ENCODE measurements at places on chromosomes 2 and 18.

- no peak for DNase-seq
Observed at GRCh38 chr18:34694591-34695165, 15.4 kb upstream of the DTNA start.

DNA sequence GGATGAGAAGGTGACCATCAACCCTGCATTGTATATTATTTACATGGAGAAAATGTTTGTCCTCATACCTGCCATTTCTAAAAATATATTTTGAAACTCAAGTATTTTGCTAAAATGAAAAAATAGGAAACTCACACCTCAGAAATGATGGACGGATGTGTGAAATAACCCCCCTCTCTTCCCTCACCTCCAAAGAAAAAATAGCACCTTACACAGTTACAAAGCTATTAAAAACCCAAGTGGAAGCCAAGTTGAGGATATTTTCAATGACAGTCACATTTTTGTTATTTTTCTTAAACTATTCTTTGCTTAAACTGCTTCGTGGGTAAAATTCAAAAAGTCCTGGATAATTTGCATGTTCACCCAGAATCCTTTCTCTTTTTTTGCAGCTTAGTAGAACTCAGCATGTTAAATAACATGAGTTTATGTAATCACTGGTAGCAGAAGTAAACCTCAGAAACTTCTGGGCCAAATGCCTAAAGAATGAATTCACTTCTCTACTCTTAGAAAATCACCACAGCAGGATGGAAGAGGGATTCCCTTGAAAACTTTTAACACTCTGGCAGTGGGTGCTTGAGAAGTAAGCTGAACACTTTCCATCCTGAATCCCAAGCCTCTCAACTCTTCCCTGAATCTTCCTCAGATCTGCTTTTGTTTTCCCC is 768 bp downstream of the DSC1 start:
- DNase-seq = no peak

DNA sequence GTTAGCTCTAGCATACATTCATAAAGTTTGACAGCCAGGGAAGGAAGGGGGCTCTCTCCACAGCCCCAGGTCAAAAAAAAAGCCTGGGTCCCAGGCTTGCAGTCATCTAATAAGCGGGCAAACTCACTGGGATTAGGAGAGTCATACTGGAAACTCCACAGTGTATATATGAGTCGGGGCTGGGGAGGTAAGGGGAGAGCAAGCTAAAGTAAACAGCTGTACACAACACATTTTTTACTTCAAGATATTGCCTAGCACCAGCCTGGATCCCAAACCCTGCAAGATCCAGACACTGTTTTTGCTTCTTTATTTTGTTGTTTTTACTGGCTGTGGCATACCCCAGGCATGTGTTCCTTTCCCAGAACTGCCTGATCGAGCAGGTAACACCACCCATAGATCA is 291.3 kb upstream of the TANK start:
- no peak for DNase-seq

DNA sequence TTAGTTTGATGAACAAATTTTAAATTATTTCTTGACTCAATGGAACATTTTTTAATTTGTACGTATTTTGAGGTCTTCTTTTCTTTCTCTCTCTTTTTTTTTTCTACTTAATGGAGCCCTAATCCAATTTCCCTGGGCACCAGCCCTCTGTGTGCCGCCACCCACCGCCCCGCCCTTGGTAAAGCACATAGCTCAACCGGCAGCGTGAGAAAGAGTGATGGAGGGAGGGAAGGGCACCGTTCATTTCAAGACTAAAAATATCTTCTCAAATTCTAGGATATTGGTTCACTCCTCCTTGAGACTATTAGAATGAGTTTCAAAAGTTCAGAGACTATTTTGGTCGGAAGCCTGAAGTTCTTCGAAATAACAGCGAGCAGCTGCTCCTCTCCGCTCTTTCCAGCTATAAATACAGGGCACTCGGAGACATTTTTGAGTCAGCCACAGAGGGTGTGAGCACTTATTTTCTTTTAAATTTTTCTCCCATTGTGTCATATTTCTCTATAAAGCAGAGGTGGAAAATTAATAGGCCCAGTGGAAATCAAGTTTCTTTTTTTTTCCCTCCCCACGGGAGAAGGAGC is 731.7 kb upstream of the ID2 start:
- no peak for DNase-seq

GRCh38 chr2:12679550-12680072 is 37.1 kb upstream of the TRIB2 start:
- no peak for DNase-seq

DNA sequence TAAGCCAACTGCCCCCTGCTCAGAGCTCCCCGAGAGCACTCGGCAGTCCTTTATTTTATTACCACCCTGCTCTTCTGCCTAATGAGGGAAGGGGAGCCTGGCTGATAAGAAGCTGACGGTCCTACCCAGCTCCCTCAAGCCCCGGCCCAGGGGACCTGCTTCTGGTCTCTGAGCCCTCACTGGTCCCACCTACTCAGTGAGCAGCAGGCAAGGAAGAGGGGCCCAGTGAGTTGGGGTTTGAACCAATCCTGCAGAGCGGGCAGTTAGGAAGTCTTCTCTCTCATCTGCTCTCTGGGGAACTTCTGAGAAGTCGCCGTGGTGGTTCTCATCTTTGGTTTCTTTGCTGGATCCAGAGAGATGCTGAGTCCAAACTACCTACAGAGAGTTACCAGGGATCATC is 218.9 kb downstream of the NDUFA10 start:
- DNase-seq = no peak

GRCh38 chr2:108491848-108492247 is 42.4 kb upstream of the LIMS1 start:
- DNase-seq = no peak

DNA sequence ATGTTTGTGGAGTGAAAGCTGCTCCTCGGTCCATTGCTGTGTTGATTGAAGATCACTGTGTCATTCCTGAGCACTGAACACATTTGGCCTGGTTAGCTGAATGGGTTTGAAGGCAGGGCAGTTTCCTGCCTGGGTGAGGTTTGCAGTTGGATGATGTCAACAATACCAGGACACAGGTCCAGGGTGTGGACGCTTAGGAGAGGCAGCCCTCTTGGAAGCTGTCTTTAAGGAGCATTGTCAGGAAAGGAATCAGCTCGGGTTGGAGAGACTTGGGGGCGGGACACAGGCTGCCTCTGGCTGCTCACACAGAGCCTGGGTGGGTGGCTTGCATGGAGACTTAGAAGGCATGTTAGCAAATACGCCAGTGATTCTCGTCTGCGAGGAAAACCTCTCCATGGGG is 237.7 kb downstream of the SEPTIN10 start:
- DNase-seq = peak; percentile 23

DNA sequence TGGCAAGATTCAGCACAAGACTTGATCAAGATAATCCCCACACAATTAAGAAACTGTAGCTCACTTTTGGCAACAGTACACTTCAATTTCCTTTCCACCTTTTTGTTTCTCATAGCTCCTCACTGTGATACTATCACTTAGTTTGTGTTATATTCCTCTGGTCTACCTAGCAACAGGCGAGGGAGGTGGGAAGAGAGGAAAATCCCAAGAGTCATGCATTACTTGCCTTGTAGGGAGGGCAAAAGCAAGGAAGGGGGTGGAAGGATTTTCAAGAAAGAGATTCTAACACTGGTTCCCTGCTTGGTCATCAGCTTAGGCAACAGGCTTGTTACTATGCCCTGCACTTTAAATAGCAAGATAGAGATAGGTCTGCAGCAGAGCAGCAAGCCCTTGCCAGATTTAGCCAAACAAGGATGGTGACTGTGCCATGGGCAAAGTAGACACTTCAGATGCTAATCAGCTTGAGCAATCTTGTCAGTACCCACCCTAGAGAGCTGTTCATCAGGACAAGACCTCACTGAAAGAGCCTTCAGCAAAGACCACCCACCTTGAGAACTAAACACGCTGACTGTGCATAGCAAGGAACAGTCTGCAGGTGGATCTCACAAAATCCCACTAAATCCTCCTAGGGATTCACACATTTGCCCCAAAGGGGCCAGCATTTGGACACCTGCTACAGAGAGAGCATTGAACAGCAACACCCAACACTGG is 134.6 kb downstream of the MBD2 start:
- DNase-seq = no peak

DNA sequence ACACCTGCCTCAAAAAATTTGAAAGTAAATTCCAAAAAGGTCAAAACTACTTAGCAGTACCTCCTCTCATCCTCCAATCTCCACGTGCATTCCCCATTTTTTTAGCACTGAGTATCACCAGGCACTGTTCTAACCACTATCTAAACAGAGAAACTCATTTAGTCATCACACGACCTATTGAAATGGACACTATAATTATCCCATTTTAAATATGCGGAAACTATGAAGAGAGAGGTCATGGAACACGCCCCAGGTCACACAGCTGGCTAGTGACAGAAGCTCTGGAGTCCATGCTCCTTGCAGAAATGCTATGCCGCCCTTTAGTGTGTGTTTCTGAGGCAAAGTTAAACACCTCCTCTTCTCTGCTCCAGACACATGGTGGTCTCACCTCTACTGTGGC is 99.5 kb downstream of the CABYR start:
- no peak for DNase-seq

DNA sequence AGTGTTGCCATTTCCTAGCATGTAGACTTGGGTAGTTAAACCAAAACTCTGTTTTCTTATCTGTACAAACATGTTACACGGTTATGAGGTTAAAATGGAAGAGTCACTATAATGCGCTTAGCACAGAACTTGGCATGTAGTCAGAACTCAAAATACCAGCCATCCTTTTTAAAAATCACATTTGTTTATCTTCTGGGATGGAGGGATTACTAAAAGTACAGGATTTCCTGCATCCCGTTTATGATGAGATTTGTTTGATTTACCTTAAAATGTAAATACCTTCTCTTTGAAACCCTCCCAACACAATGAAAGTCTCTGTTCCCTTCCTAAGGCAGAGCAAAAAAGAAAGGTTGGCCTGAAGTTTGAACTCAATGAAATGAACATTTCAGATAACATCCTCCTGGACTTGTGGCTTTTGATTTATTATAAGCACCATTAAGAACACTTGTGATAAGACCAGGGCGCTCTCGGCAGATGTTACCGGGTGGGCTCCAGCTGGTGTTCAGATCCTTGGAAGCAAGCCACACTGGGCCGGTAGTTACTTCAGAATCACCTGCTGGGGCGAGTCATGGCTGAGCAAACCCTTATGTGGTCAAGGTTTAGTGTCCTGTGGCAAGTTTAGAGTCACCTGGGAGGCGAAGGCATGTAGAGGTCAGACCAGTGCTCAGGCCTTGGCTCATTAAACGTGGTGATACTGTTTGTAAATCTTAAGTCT is 105.7 kb downstream of the MGAT5 start:
- no peak for DNase-seq

DNA sequence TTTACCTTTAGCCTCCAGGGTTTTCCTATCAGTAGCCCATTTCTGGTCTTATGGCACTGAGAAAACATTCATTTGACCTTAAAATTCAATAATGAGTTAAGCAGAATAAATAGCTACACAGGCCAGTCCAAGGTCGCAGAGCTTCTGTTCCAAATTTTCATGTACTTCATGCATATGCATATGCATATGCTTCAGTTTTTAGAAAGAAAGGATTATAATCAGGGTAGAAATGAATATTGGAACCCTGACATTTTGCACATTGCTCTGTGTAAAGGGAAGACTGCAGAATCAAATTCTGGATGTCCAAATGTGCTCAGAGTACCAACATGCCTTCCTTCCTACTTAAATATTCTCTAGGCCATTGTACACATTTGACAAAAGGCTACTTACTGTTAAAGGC is 104.9 kb downstream of the DPP4 start:
- no peak for DNase-seq

- peak; percentile 54 for DNase-seq
Observed at GRCh38 chr2:241482126-241482955, 26.0 kb downstream of the STK25 start.

DNA sequence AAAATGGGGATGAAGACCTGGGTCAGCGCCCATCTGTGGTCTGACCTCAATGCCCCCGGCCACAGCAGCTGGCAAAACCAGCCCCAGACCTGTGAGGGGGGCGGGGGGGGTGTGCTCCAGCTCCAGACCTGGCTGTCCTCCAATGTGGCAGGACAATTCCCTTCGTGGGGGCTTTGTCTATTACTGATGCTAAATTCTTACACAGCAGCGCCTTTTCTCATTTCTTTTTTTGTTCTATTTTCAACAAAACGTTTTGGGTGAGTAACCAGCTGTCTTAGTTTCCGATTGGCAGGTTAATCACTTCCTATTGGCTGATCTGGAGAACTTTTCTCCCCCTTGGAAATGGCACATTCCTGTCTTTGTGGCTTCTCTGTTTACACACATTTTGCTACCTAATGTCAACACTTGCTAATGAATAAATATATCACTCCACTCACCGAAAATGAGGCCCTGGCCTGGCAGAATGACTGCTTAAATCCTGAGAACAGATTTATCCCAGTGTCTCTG is 4.4 kb downstream of the SMAD7 start:
- no peak for DNase-seq
